ENCODE measurements at places on chromosomes 2 and 18. TPM values are rescaled to one million over a fixed set of nuclear protein-coding genes. Genes with fewer than 3 reads are reported as not detected.

Gene HAAO
- total RNA-seq: 0.37 TPM

DNA sequence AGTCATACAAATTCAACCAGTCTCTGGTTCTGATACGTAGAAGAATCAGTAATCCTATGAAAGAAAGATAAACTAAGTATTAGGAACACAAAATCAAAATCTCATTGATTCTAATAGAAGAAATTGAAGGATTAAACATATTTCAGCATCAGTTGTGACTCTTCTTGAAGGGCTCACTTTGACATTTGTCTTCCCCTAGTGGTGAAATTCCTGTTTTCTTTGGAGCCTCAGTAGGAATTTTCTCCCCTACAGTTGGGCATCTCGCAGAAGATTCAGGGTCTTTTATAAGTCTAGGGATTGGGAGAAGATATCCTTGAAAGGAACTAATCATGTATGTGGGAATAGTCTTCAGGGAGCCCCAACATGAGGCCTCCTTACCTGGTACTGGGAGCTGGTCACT is 2.8 kb upstream of the CRYGB start:
- no peak overlapping the region for H3K27ac ChIP-seq
- H3K27me3 ChIP-seq: peaks cover 13% of the 10 kb centered on the region
- DNase-seq: no peak
- H3K36me3 ChIP-seq: no peaks in the 10 kb centered on the region
- H3K4me3 ChIP-seq: no peak overlapping the region

- H3K4me3 ChIP-seq: no peak overlapping the region
- peaks cover 5% of the 10 kb centered on the region for H3K4me1 ChIP-seq
- no peak overlapping the region for H3K27ac ChIP-seq
- peaks cover 33% of the 10 kb centered on the region for H3K27me3 ChIP-seq
Measured at GRCh38 chr2:119435081-119435952, 3.7 kb downstream of the TMEM37 start.

Gene OST4
- total RNA-seq: 334 TPM

DNA sequence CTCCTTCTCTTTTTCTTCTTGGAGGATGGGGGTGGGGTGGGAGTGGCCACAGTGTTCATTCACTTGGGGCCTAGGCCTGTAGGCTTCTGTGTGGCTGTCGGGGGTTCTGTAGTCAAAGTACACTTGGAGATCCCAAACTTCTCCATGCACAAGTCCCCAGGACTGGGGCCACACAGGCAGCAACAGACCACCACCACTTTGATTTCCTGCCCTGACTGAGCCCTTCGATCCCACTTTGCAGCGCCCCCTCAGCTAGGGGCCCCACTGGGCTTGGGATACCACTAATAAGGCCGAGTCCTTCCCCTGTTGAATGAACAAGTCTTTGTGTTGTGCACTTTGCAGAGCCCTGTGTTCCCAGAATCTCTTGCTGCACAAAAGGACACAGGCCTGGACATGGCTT is 5.5 kb upstream of the TEX51 start:
- H3K27me3 ChIP-seq: no peaks in the 10 kb centered on the region
- H3K4me1 ChIP-seq: no peaks in the 10 kb centered on the region
- no peak for DNase-seq
- no peak overlapping the region for H3K27ac ChIP-seq
- H3K36me3 ChIP-seq: no peaks in the 10 kb centered on the region

DNA sequence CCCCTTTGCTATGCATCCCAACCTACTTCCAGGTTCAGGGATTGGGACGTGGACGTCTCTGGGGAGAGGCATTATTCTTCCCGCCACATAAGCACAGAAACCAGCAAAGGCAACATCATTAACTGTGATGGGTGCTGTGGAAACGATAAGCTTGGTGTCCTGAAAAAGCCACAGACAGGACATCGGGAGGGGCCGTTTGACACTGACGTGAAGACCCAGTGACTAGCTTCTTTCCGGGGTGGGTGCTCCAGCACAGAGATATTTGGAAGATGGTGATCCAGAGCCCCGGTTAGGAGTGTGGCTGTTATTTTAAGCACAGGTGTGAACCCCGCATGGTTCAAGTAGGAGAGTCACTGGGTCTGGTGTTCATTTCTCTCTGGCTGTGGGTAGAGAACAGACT is 163.8 kb upstream of the HDAC4 start:
- DNase-seq: no peak
- H3K27ac ChIP-seq: no peak overlapping the region
- H3K4me3 ChIP-seq: no peak overlapping the region
- no peaks in the 10 kb centered on the region for H3K4me1 ChIP-seq
- H3K27me3 ChIP-seq: no peaks in the 10 kb centered on the region
- H3K36me3 ChIP-seq: no peaks in the 10 kb centered on the region

- H3K27me3 ChIP-seq: peaks cover 2% of the 10 kb centered on the region
- no peak overlapping the region for H3K4me3 ChIP-seq
- no peak overlapping the region for H3K27ac ChIP-seq
Measured at GRCh38 chr2:207812726-207813080, 43.0 kb upstream of the FZD5 start.

Gene TUBA3E
- total RNA-seq: not detected

- H3K4me1 ChIP-seq: no peaks in the 10 kb centered on the region
- no peaks in the 10 kb centered on the region for H3K36me3 ChIP-seq
- no peak overlapping the region for H3K27ac ChIP-seq
- no peak for DNase-seq
- H3K27me3 ChIP-seq: no peaks in the 10 kb centered on the region
- no peak overlapping the region for H3K4me3 ChIP-seq
Measured at GRCh38 chr18:27165412-27165811, 19.7 kb downstream of the CHST9 start.

DNA sequence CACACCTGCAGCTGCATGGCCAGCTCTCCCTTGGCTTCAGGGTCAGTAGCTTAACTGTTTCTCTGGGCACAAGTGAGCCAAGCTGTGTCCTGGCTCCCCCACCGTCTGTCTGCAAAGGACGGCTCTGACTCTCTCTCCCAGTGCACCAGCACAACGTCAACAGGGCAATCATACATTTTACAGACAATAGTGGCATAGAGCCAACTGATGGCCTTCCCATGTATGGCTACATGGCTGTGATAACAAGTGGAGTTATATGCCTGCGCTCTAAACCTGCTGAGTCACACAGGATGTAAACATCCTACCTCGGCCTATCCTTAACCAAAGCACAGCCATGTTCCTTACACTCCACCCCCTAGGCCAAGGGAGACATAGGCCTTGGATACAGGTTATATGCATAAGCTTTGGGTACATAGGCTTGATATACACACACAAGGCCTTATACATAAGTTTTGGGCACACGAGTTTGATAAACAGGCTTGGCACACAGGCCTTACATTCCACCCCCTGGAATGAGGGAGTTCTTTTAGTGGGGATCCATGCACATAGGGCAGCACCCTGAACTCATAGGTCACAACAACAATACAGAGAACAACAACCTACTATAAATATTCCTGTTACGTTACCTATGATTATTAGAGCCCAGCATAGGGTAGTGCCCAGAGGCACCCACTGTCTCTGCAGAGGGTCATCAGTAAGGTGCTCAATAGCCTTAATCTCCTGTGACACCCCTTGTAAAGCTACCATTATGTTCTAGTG is 17.7 kb downstream of the PHOSPHO2 start:
- DNase-seq: no peak
- H3K4me3 ChIP-seq: no peak overlapping the region
- H3K27me3 ChIP-seq: no peaks in the 10 kb centered on the region
- H3K4me1 ChIP-seq: peaks cover 15% of the 10 kb centered on the region
- H3K27ac ChIP-seq: no peak overlapping the region
- H3K36me3 ChIP-seq: peaks cover 2% of the 10 kb centered on the region

Gene GALR1
- not detected for total RNA-seq

- H3K36me3 ChIP-seq: no peaks in the 10 kb centered on the region
- H3K4me1 ChIP-seq: no peaks in the 10 kb centered on the region
- H3K27me3 ChIP-seq: no peaks in the 10 kb centered on the region
- no peak overlapping the region for H3K4me3 ChIP-seq
Measured at GRCh38 chr2:78941751-78942150, 83.8 kb upstream of the REG3G start.
